Colonic mucosa (tissue), 4 donors: ENCODE measurements at places on chromosomes 16 and 17. TPM values are rescaled to one million over a fixed set of nuclear protein-coding genes. Genes with fewer than 3 reads are reported as not detected.

The GFAP gene
- 0.20 TPM for total RNA-seq

The CCDC102A gene
- total RNA-seq = 2.5 TPM

DNA sequence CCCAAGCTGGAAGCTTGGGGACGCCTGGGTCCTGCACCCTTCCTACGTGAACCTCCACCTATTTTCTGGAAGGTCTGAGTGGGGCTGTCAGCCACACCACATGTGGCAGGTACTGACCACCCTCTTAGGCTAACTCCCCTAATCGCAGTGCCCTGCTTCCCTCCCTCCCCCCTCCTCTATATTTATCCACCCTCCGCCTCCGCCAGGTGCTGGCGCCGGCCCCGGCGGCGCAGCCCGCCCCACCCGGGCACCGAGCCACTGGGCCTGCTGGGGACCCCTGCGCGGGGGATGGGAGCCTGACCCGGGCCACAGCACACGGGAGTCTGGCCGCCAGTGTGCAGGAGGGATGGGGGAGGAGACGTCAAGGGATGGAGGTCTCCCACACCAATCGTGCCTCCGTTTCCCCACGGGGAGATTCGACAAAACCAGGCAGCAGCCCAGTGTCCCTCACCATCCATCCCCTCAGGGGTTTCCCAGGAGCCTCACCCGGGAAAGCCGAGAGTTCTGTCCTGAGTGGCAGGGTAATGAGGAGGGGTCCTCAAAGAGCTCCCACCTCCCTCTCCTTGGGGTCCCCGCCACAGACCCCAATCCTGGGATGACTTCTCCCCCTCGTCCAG, 1.3 kb downstream of the PLEKHH3 start:
- DNase-seq = no peak

The SP2 gene
- total RNA-seq = 18.1 TPM

The EPN2 gene
- 36.3 TPM for total RNA-seq
